AG04450 (cell line): ENCODE measurements at places on chromosomes 7 and 10.
A peak's percentile ranks its signal among the peaks of the same experiment; 100 is the strongest.

GRCh38 chr7:99949645-99950228 is 20.3 kb upstream of the GJC3 start:
- no peak for DNase-seq

GRCh38 chr7:38830826-38831225 is 78.2 kb downstream of the VPS41 start:
- no peak for DNase-seq

DNA sequence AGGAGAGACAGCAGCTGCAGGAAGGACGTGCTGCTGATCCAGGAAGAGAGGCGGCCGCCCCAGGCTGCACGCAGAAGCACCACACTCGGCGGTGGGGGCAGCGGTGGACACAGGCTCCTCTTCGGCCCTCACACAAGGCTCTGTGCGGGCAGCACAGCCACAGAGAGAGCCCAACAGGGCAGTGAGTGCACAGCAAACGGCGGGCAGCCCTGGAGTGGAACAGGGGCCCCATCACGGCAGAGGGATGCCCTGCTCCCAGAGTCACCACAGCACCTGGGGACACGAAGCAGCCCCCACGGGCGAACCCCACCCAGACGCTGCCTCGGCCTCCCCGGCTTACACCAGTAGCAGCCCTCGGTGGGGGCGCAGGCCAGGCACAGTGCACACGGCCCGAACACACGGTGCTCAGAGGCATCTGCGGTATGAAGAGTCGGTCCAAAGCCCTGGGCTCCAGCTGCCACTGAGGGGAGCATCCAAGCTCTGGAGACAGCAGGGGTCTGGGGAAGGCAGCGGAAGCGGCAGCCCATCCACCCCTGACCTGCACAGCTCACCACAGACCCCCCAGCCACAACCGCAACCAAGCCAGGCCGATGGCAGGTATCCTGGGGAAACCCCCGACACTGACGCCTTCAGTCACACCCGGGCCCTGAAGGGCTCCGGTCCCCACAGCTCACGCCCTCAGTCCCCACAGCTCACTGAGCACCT is 16.8 kb downstream of the NUDT1 start:
- DNase-seq, result no peak

DNA sequence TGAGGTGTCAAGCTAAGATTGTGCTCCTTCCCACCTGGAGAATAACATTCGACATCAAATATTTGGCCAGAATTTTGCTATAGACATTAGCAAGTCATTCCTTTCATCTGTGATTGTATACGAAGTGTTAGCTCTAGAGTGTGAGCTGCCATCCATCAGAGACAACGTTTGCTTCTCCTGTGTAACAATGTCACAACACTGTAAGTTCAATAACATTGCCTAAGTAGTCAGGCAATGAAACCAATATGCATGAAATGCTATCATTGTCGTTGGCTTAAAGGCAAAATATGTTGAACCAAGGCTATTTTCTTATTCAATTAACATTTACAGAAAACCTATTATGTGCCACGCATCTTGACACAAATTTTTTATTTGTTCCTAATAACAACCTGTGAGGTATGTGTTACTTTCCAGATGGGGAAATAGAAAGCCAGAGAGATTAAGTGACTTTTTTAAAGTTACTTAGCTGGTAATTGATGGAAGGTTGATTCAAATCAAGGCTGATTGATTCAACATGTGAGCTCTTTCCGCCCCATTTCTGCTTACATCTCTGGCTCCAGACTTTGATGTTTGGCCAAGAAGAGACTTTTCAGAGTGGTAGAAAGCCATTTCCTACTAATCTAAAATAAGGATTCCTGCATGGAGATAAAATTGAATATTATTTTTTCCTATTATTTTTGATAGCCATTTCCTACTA is 32.0 kb downstream of the BET1 start:
- DNase-seq, result no peak

- DNase-seq, result no peak
Observed at GRCh38 chr7:156898938-156899337, 6.0 kb upstream of the LMBR1 start.

GRCh38 chr10:82968533-82968932 is 1093.5 kb downstream of the NRG3 start:
- DNase-seq, result no peak

GRCh38 chr7:70338015-70338414 is 739.7 kb downstream of the AUTS2 start:
- no peak for DNase-seq

GRCh38 chr10:23198610-23198939 is 6.5 kb downstream of the PTF1A start:
- no peak for DNase-seq

- DNase-seq, result peak; percentile 48
Observed at GRCh38 chr10:89427629-89428028, 13.3 kb downstream of the IFIT5 start.

DNA sequence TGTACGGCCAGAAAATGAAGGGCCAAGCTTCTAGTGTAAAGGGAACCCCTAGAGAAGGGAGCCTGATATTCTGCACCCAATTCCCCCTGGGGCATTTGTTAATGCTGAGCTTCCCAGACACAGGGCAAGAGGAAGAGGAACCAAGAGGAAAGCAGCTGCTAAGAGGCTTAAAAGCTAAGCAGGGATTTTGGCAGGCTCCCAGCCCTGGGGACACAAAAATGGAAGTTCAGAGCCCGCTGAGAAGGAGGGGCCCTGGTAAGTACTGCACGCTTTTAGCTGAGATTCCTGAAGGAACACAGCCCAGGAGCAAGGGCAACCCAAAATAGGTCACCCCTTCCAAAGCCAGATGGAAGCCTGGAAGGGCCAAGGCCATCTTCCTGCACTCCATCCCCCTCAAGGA is 387.3 kb upstream of the MGMT start:
- DNase-seq, result no peak

DNA sequence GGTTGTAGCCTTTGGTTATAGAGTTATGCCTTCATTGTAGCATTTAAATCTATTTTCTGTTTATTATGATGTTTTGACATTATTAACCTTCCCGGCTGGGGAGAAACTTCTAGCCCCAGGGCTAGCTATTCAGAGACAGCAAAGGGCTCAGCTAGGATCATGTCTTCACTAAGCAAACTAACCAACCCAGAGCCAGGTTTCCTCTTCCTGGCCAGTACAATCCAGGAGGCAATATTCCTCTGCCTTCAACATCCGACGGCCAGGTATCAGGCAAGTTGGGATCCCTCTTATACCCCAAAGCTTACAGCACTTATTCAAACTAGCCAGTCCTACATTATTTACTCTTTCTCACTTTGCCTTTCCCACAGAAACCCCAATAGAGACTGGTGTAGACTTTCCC is 1060.7 kb upstream of the GHITM start:
- DNase-seq, result no peak

DNA sequence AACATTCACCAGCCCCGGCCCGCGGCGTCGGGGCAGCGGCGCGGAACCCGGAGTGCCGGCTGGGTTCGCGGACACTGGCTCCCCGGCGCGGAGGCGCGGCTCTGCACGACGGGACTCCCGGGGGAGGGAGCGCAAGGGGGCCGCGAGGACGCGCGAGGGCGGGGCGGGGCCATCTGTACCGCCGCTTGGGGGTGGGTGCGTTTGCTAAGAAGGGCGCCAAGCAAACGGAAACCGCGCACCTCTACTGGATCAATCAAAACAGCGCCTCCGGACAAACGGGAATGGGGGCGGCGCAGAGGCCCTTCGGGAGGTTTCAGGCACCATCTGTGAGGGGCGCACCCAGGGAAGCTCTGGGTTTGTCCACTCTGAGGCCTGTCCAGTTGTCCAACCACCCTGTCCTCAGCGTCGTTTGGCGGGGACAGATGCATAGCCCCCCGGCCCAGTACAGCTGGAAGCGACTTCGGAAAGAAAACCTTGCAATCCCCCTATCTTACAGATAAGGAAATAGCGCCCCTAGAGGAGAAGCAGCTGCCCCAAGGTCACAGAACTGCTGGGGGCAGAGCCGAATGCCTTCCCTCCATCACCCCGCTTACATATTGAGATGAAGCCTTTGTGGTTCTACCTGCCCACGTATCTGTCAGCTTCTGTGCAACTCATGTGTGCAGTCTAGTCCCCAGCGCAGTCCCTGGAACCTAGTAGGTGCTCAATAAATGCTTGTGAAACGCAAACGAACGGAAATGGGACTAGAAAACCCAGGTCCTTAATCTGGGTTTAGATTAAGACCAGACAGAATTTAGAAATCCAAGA is 10.7 kb upstream of the SLIT1 start:
- DNase-seq, result peak; percentile 10

- no peak for DNase-seq
Observed at GRCh38 chr7:77644774-77645173, 51.5 kb upstream of the RSBN1L start.

GRCh38 chr7:123823898-123824753 is 20.8 kb upstream of the HYAL4 start:
- DNase-seq, result no peak

- no peak for DNase-seq
Observed at GRCh38 chr7:55523366-55523765, 48.9 kb downstream of the VOPP1 start.

GRCh38 chr10:122699796-122700455 is at the start of gene C10orf120:
Gene C10orf120, minus strand, starts transcription at chr10:122699846. Its CDS starts 56 bp downstream, at chr10:122699790.
- no peak for DNase-seq

DNA sequence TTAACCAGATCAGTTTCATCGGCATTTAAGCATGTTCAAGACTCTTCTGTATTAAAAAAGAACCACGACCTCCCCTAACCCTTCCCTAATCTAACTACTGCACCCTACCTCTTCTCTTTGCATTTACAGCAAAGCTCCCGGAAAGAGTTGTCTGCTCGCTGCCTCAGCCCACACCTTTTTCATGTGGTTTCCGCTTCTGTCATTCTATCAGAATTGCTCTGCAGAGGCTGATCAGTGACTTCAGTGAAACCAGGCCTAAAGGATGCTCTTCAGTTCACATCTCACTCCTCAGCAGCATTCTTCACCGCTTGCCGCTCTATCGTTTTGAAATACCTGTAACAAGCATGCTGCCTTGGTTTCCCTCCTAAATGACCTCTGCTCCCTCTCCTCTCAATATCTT is 160.9 kb downstream of the SDK1 start:
- no peak for DNase-seq

- DNase-seq, result no peak
Observed at GRCh38 chr7:105596866-105597265, 15.6 kb upstream of the EFCAB10 start.

GRCh38 chr10:89744026-89744425 is 42.6 kb downstream of the KIF20B start:
- peak; percentile 11 for DNase-seq

DNA sequence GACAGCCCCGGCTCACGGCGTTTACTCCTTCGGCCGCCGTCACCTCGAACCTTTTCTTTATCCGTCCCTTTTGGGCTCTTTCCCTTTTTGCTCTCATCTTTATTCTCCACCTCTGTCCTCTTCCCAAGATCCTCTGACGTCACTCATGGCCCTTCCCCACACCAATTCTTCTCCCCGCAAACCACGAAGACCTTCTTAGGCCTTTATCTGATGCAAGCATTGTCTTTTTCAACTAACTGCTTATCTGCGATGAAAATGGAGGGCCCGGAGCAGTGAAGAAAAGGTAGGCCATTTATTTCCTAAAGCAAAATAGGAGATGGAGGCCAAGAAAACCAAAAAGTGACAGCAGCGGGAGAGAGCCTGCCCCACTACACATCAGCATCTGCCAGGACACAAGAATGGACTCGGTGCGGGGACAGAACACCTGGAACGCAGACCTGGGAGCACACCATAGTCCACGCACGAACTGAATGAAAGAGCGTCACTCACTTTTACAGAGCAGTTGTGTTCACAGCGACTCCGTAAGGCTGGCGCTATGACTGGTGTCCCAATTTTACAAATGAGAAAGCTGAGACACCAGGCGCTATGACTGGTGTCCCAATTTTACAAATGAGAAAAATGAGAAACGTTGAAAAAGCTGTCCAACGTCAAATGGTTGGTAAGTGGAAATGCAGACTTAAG is 45.3 kb downstream of the ZNF777 start:
- no peak for DNase-seq

GRCh38 chr10:15997313-15997712 is 137.0 kb upstream of the MINDY3 start:
- no peak for DNase-seq

GRCh38 chr7:2037808-2038522 is 194.8 kb downstream of the MAD1L1 start:
- no peak for DNase-seq

DNA sequence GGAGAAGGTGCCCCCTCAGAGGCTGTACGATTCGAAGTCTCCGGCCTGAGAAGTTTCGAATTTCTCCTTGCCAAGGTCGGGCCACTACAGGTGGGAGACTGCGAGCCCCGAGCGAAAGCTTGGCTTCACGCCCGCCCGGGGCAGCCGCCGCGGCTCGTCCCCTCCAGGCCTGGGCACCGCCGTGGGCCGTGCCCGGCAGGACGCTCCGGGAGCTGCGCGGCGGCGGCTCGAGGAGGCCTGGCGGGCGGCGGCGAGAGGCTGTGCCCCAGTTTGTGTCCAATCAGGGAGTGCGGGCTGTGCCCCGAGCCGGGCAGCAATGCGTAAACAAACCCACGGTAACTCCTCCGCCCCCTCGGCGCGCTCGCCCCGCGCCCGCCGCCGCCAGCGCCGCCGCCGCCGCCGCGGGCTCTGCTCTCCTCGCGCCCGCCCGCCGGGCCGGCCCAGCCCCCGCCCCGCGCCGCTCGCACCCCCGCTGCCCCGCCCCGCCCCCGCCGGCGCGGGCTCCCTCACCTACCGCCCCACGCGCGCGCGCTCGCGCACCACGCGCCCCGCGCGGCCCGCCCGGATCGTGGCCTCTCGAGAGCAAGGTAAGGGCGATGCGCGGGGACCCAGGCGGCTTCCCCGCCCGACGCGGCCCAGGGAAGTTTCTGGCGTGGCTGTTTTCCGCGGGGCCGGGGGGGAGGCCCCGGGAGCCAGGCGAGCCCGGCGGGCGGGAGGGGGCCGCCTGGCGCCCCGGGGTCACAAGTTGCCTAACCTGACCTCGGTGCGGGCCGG is 57.8 kb upstream of the PCGF5 start:
- no peak for DNase-seq

DNA sequence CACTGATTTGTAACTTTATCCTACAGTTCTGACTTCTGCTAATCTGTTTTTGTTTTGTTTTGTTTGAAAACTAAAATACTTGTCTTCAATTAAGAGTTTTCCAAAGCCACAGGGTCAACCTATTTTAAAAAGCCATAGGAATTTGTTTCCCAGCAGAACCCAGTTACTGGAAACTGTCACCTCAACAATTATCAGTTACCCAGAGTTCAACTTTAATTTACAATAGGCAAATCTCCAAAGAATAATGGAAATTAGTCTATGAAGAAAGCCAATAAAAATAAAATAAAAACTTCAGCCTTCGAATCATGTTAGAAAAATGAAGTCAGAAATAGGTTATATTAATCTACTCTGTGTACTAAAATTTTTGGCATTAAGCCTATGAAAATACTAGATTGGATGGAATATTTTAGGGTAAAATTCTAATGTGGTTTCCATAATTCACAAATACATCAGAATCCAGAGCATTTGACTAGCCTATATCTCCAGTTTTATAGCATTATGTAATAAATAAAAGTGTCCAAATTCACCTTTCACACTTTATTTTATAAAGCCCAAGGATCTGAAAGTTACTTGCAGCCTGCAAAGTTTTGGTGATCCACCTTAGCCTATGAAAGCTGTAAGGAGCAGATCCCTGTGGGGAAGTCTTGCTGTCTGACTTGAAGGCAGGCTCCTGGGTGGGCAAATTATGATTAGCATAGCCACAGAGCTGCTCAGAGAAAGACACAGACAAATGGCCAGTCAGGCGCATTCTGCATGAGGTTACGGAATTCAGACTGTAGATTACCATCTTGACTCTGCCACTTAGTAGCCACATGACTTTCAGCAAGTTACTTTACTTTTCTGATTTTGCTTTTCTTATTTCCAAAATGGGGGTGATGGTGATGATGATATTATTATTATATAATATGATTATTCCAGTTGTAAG is 250.0 kb upstream of the HGF start:
- no peak for DNase-seq

GRCh38 chr10:33813415-33813814 is 478.9 kb upstream of the NRP1 start:
- DNase-seq, result no peak

- DNase-seq, result no peak
Observed at GRCh38 chr7:98685541-98685940, 68.5 kb downstream of the NPTX2 start.
